ENCODE measurements at places on chromosomes 6 and 20. TPM values are rescaled to one million over a fixed set of nuclear protein-coding genes. Genes with fewer than 3 reads are reported as not detected.

- no peak for DNase-seq
Measured at GRCh38 chr6:80690551-80691131, 584.2 kb downstream of the BCKDHB start.

DNA sequence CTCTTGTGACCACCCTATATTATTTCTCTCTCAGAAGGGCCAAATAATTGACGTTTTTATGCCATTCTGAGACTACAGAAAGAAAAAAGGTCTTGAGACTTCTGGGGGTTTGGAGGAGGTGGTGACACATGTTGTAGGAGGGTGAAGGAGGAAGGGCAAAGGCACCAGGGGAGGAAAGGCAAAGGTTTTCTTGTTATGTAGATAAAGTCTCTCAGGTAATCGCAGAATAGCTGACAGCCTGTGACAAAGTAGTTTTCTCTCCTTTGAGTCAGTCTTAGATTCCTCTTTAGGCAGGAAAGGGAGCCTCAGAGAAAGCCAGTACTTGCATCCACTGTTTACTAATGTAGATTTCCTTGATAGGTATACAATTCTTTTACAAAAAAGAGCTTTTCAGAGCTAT, 23.6 kb downstream of the OR2B2 start:
- no peak for DNase-seq

GRCh38 chr20:62727584-62728027, 19.0 kb downstream of the NTSR1 start:
- no peak for DNase-seq

DNA sequence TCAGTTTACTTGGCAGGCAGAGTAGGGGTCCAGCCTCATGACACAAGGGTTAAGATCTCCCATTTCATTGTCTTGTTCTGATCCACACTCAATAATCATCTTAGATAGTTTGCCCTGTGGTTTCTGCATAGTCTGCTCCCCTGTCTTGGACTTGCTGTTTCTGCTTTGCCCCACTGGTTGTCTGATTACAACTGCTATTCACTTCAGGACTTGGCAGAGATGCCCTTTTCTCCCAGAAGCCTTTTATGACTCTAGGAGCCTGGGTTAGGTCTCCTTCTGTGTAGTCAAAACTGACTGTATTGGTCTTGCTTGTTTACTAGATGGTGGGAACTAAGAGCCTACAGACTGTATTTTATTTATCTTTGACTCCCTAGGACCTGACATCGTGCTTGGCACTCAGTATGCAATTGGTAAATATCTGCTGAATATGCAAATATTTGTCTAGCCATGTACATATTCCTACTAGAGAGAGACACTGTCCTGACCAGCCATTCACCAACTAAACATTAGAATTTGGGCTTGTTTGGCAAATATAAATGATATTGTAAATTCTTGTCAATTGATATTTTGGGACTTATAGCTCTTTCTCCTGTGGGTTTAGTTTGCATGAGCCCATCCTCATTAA, 165.9 kb upstream of the KCNK16 start:
- DNase-seq: no peak

GRCh38 chr6:151358475-151358874, 32.9 kb downstream of the ZBTB2 start:
- no peak for DNase-seq

DNA sequence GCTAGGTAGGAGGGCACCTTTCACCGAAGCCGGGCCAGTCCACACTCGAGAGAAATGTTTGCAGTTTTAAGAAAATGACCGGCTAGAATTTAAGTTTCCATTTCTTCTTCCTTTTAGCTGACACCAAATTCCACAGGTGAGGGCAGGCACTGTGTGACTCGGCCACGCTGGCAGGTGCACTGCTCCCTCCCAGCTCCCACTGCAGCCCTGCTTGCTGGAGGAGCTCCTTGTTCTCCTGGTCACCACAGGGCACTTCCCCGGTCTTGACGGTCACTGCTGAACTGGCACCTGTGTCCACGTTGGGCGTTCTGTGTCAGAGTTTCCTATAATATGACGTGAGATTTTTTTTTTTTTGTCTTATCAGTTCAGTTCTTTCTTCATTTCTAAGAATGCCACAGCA, 3.6 kb upstream of the KIF25 start:
- no peak for DNase-seq

- DNase-seq: peak; percentile 70
Measured at GRCh38 chr20:51541189-51542032, 1.1 kb downstream of the NFATC2 start.

DNA sequence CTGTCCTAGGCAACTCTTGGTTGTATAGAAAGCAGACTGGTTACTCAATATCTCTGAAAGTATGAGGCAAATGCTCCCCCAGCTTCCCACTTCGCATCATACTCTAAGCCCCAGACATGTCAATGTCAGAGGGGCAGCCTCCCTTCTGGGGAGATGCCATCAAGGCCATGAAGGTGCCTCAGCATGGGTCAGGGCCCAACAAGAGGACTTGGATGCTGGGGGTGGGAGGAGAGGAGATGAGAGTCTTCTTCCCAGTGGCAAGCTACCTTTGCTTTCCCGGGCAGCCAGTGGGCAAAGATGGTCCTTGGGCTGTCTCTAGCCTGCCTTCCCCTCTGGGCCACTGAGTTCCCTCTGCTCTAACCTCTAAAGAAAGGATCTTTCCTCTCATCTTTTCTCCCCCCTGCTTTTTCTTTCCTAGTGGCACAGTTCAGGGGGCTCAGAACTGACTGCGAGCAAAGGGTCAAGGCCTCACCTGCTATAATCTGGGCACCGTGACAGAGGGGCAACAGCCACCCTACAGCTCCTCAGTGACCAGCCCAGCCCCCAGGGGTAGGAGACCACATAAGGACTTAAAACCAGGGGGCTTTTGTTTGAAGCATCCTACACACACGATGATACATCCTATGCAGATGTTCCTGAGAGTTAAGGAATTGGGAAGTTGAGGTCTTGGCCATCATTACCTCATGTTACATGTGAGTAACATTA, 26.2 kb downstream of the MOCS1 start:
- no peak for DNase-seq

DNA sequence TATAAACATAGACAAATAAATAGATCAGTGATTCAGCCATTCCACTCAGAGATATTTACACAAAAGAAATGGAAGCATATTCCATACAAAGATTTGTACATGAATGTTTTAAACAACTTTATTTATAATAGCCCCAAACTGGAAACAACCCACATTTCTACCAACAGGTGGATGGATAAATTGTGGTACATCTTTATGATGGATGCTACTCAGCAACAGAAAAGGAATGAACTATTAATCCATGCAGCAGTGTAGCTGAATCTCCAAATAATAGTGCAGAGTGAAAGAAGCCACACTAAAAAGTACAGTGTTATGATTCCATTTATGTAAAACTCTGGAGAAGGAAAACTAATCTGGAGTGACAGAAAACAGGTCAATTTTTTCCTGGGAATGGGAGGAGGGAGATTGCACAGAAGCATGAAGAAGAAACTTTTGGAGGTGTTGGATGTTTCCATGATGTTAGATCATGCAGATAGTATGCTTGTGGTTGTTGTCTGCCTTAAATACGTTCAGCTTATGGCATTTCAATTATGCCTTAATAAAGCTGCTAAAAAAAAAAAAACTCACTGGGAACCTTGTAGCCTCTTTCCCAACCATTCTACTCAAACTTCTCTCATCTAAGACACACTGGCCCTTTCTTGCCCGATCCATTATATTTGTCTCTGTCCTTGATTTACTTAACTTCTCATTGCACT, 100.9 kb downstream of the PPP1R14C start:
- DNase-seq: no peak

- no peak for DNase-seq
Measured at GRCh38 chr6:32117461-32117860, 8.3 kb upstream of the TNXB start.

DNA sequence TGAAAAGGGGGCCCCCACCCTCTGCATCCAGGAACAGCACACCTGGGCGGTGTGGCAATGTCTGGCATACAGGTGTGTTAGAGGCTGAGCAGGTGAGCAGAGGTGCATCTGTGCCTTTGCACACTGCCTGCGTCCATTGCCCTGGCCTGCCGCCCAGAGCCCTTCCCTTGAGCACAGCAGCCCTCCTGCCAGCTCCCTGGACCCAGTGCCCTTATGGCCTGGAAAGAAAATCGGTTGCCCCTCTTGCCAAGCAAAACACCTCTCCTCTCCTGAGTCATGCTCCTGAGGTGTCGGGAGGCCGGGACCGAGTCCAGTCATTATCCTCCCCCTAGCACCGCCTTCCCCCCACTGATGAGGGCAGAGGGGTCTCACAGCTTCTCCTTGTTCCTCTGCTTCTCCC, 259.9 kb downstream of the SMOC2 start:
- DNase-seq: no peak

- DNase-seq: no peak
Measured at GRCh38 chr6:90663873-90664272, 77.0 kb upstream of the MAP3K7 start.

GRCh38 chr6:152241013-152241766, 396.0 kb downstream of the SYNE1 start:
- no peak for DNase-seq

- DNase-seq: no peak
Measured at GRCh38 chr6:40719671-40720374, 132.7 kb upstream of the LRFN2 start.

DNA sequence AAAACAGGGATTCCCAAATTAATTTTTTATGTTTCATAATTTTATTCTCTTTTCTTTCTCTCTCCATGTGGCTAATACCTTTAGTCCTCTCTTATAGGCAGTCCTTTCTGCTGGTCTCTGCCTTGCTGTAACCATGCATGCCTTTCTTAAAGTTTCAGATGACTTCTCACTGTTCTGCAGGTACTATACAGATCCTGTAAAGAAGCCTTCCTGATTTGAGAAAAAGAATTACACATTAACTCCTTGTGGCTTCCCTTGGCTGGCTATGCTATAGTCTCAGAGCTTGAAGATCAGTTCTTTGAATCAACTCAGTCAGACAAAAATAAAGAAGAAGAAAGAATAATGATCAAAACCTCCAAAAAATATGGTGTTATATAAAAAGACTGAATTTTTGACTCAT, 7.3 kb upstream of the GPR63 start:
- no peak for DNase-seq

FOXQ1 gene
- total RNA-seq: not detected

RNF144B gene
- total RNA-seq: 4.8 TPM

SLC13A3 gene
- total RNA-seq: 0.16 TPM

KDM1B gene
- 10.7 TPM for total RNA-seq

CST7 gene
- total RNA-seq: 28.7 TPM

CDS2 gene
- total RNA-seq: 54.7 TPM

ADNP gene
- total RNA-seq: 66.8 TPM

Measured in T-cell (primary cell).